ENCODE measurements at places on chromosomes 11 and 22.

- no peak for DNase-seq
Observed at GRCh38 chr11:11152877-11153276, 200.2 kb downstream of the CSNK2A3 start.

- DNase-seq, result no peak
Observed at GRCh38 chr22:25880524-25880923, 138.5 kb downstream of the MYO18B start.

DNA sequence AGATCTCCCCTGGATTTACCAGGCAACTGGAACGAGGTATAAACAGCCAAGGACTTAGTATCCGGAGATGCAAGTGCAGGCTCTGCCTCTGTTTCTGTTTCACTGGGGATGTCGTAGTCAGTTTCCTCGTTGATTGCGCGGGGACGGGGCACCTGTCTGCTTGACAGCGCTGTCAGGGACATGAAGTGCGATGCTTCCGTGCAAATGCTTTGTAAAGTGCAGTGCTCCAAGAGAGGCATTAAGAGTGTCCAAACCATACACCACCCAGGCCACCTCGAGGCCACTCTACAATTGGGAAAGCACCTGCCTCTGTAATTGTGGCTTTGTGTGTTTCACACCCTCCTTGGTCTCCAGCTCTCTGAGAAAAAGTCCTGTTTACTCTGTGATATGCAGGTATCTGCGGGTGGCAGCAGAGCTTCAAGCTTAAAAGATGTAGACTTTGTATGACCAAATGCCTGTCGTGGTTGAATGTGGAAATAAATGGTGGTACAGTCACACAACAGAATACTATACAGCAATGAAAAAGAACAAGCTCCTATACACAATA lies 18.6 kb upstream of the CD5 start:
- no peak for DNase-seq

DNA sequence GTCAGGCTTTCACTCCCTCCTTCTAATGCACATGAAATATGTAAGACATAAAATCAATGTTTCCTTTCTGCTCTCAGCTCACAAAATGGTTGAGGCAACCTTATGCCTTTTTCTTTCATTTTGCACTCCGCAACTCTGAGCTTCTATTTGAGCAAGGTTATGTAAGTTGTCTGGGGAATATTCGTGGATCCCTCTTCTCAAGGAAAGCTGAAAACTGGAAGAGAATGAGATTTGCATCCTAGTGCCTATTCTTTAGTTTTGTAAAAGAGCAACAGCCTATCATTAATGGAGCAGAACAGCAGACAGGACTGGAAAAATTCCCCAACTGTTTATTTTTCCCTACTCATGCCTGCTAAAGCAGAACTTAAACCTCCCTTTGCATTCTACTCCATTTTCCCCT lies 141.7 kb downstream of the FAM76B start:
- DNase-seq, result no peak

GRCh38 chr11:125773516-125773915 lies 5.1 kb downstream of the PATE2 start:
- DNase-seq, result no peak

- DNase-seq, result no peak
Observed at GRCh38 chr11:68692115-68692514, 7.8 kb downstream of the GAL start.

DNA sequence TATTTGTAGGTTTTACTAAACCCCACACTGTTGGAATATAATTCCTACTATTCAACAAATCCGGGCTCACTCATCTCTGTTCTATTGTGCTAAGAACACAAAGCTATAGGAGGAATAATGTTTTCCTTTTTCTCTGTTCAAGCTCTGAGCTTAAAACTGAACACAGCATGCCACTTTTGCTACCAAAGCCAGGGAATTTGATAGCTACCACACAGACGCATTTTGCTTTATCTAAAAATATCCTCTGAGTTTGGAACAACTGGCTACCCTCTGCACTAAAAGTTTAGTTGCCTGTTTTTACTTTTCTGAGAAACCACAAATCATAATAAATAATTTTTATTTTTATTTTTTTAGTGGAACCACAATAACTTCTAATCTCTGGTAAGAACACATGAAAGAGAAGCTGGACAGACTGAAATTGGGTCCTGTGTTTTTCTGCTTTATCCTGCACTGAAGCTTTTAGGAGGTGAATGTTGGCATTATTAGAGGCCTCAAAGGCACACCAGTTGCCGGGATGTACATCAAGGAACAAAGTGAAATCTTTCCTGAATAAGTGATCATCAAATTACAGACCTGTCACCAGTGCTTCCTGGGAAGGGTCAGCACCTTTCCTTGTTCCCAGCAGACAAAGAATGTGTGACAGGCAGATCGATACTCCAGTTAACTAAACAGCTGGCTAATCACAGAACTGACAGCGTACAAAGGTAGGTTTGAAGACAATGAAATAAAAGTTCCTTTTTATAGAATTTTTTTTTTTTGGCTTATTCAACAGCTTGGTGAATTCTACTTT lies 523.2 kb upstream of the TENM4 start:
- no peak for DNase-seq

GRCh38 chr11:61814247-61814957 lies 2.4 kb downstream of the FADS1 start:
- no peak for DNase-seq

- no peak for DNase-seq
Observed at GRCh38 chr22:45088576-45088975, 75.1 kb upstream of the NUP50 start.

Data from stimulated activated CD8-positive, alpha-beta memory T cell treated with anti-CD3 and anti-CD28 coated beads, Interleukin-2, amount 100 ng/mL, for 1 hour (primary cell).